Activated T-cell treated with anti-CD3 and anti-CD28 coated beads, Interleukin-2, amount 50 U/mL, for 48 hours (primary cell): ENCODE measurements at places on chromosomes 3 and 15.

DNA sequence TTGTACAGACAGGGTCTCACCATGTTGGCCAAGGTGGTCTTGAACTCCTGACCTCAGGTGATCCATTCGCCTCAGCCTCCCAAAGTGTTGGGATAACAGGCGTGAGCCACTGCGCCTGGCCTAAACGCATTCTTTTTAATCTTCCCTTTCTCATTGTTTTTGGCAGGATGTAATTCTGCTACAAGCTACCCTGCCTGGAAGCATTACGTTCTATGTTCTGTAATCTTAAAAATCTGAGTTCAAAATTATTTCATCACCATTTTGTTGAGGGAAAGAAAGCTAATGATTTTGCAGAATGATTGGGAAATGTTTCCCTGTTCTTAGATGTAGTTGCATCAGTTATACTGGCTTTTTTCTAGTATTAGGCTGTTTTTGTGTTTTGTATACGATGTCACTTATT lies 71.5 kb downstream of the RGMA start:
- no peak for DNase-seq

DNA sequence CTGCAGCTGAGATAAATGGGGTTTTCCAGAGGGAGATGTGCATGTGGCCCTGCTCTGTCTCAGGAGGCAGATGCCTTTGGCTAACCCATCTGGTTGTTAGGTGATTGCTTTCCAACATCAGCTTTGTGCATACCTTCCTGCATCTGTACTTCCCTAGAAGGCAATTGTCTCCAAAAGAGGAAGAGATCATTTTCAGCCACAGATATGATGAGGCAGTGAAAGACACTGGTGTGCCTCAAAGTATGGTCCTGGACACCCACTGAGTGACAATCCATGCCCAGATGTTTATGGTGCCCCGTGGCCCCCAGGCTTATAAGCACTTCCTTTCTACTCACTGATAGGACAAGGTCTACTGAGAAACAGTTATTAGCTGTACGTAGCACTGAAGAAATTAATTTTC lies 117.5 kb upstream of the NR2F2 start:
- no peak for DNase-seq

GRCh38 chr3:46113608-46114007 lies 86.3 kb upstream of the XCR1 start:
- no peak for DNase-seq

- no peak for DNase-seq
Measured at GRCh38 chr3:108983051-108983450, 29.4 kb upstream of the GUCA1C start.

DNA sequence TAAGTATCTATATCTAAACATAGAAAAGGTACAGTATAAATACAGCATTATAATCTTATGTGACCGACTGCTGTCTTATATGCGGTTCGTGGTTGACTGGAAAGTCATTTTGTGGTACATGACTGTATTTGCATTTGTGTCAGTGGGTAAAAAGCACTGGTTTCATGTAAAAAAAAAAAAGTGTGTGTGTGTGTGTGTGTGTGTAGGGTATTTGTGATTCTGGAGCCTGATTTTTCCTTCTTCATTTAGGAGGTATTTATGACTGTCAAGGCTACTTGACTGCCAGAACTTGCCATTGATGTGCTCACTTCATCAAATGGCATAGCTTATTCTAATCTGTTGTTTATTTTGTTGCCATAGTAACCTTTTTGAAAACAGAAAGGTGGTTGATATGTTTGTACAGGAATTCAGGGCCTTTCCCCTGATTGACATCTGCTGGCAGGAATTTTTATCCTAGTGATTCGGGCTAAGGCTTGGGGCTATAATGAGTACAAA lies 63.2 kb downstream of the AKAP13 start:
- no peak for DNase-seq

DNA sequence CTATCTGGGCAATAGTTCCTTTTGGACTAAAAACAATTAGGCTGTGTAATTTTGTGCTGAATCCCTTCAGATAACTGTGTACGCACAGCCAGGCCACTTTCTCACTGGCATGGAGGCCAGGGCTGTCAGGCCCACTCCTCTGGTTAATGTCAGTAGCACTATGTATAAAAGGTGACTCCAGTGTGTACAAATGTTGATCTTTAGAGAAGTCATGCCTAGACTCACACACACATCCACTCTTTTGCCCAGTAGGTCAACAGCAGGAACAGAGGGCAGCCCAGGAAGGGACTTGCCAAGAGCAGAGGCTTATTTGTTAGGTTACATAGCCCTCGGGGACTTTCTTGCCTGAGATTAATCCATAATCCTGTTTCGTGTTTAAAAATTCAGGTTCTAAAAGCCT lies 416.6 kb upstream of the WNT5A start:
- DNase-seq = no peak

DNA sequence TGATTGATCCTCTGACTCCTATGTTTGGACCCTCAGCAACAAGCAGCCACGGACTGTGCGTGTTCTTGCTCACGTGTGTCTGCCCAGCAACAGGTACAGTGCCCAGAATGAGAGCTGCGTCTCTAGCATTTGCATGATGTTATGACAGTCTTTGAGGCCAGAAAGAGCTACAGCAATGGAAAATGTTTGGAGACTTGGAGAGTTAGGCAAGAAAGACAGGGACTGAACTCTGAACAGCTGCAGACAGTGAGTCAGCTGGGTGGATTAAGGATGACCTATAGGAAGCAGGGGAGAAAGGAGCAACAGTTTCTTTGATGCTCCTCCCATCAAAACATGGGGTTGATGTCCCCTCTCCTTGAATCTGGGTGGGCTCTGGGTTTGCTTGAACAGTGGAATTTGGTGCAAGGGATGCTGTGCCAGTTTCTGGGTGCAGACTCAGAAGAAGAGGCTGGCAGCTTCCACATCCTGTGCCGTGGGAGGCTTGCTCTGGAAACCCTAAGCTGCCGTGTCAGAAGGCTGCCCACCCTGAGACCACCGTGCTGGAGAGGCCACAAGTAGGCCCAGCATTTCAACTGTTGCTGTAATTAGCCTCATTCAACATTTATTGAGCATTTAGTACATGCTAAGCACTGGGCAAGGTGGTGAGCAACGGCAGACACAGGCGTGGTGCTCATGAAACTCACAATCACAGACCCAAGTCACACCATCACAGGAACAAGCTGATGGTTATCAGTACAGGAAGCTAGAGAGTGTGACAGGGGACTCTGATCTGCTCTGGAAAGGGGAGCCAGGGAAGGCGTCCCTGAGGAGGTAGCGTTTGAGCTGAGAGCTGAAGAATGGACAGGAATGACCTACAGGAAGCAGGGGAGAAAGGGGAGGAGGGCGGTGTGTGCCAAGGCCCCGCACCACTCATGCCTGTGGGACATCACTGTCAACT lies 21.7 kb downstream of the CCR9 start:
- DNase-seq = no peak

GRCh38 chr15:58793862-58794261 lies 22.8 kb downstream of the MINDY2 start:
- DNase-seq = no peak
